HCT116 (cell line): ENCODE measurements at places on chromosomes 1 and 21. TPM values are rescaled to one million over a fixed set of nuclear protein-coding genes. Genes with fewer than 3 reads are reported as not detected.

OR2L8 gene
- total RNA-seq, result not detected

DNA sequence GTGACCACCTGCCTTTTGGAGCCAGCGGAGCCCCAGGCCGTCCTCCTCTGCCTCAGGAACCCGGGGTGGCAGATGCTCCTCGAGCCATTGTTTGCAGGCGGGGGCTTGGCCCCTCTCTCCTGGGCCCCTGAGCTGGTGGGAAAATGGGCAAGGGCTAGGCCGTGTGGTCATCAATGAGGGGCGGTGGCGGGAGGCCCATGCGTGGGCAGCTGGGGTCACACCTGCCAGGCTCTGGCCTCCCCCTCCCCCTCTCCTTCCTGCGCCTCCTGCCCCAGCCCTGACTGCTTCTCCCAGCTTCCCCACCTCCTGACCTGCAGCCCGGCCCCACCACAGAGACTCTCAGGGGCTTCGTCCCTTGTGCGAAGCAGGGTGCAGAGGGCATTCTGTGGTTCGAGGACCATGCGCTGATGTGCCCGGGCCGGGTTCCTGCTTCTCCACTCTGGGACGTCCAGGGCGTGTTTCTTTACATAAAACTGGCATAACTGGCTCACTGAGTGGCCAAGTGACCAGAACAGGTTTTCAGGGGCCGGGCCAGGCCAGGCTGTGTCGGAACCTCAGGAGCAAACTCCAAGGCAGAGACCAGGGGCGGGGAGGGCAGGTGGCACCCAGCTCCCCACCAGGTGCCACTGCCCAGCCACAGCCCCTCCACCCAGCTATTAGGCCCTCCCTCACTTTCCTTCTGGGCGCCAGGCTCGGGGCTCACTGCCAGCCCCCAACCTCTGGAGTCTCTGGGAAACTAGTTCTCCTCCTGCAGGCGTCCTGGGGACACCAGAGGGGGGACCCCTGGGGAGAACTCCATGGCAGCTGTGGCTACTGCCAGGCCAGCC is 9.3 kb downstream of the SAMD11 start:
- DNase-seq, result no peak

- no peak for DNase-seq
Observed at GRCh38 chr1:119209596-119210295, 69.3 kb upstream of the WARS2 start.

GRCh38 chr1:86339014-86339812 is 56.9 kb downstream of the ODF2L start:
- no peak for DNase-seq
